ENCODE measurements at places on chromosomes 2 and 18.

- DNase-seq = no peak
Observed at GRCh38 chr18:58947136-58947732, 82.6 kb downstream of the ZNF532 start.

DNA sequence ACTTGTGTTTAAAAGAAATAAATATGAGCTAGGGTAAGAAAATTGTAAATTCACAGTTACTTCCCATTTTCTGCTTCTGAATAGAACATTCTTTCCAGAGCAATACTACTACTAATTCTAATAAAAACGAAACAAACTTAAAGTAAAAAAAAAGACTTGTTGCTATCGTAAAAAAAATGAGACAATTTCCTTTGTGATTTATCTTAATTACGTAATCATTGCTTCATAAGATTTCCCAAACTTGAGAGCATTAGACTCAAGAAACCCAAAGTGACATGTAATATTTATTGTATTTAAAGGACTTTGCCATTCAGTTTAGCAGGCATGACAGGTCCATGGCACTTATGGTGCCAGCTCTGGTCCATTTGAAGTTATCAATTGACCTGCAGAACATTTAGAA, 153.8 kb downstream of the AQP4 start:
- no peak for DNase-seq

GRCh38 chr2:26164231-26164630, 8.7 kb upstream of the GAREM2 start:
- DNase-seq = no peak

DNA sequence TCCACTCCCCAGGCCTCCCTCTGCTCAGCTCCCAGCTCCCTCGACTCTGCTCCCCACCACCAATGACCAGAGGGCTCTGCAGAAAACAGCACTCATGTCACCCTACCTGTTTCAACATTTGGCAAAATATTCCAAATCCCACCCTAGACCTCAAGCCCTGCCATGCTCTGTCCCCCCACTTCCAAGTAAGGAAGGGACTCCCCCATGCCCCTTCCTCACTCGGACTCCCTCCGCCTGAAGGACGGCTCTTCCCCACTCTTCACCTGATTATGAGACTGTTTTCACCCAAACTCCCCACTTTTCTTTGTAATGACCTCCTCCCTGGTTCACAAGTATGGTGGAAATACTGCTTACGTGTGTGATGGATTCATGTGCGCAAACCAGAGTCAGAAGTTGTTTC, 208.4 kb downstream of the MGAT5 start:
- no peak for DNase-seq

- DNase-seq = no peak
Observed at GRCh38 chr2:98441706-98442450, 2.8 kb upstream of the INPP4A start.

DNA sequence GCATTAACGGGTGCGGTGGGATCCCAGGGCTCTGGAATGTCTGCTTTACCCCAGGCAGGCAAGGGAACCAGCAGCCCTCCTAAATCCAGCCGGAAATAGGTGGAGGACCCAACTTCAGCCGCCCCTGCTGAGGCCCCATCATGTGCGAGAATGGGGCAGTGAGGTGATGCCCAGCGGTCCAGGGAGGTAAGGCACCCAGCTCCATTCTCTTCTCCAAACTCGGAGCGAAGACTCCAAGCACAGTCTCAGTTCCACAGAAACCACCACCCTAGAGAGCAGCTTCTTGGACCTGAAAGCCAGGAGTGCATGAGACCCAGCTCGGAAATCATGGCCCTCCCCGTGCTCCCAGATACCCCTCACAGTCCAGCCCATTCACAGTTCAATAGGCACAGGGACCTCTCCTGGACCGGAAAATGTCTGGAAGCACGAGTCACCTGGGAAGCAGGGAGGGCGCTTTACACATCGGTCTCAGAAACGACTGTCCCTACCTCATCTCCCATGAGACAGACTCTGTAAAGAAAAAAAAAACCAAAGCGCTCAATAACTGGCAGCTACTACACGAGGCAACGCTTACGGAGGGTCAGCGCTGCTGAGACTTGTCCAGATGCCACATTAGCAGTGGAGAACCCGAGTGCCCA, 2.0 kb downstream of the SDC1 start:
- no peak for DNase-seq

DNA sequence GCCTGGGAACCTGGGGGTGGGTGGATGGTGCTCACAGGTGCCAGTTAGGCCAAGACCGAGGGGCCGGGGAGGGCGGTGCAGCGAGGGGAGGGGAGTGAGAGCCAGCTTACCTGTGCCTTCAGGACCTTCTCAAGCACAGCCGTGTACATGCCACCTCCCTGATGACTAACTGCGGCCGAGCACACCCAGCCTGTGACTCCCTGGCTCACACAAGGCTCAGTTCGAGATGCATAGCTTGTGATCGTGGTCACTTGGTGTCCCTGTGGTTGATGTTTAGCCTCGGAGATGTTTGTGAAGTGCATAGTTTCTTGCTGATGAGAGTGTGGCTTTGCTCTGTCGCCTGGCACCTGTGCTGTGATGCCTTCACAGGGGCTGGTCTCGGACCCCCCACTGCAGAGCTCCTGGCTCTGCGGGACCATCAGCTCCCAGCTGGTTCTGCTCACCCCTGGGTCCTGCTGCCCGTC, 84.5 kb upstream of the ODC1 start:
- DNase-seq = no peak

DNA sequence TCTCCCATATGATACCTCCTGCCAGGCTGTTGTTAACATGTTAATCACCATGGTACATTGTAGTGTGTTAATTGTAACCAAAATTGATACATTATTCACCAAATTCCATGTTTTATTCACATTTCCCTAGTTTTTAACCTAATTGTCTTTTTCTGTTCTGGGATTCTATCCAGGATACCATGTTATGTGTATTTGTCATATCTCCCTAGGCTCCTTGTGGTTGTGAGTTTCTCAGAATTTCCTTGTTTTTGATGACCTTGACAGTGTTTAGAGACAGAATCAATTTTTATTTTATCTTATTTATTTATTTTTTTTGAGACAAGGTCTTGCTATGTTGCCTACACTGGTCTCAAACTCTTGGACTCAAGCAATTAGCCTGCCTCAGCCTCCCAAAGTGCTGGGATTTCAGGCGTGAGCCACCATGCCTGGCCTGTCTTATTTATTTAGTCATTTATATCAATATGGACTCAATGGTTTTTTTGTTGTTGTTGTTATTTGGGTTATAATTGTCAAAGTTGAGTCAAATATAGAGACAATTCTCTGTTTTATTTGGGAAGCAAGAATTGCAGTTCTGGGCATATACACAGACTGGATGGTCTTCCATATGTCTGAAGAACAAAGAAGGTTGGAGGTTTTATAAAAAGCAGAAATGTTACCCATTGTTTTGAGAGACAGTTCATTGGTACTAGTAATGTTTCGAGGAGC, 42.6 kb downstream of the INPP4A start:
- no peak for DNase-seq

GRCh38 chr2:39657287-39657937, 8.3 kb upstream of the TMEM178A start:
- no peak for DNase-seq

- DNase-seq = no peak
Observed at GRCh38 chr2:58052978-58053377, 6.4 kb downstream of the VRK2 start.

DNA sequence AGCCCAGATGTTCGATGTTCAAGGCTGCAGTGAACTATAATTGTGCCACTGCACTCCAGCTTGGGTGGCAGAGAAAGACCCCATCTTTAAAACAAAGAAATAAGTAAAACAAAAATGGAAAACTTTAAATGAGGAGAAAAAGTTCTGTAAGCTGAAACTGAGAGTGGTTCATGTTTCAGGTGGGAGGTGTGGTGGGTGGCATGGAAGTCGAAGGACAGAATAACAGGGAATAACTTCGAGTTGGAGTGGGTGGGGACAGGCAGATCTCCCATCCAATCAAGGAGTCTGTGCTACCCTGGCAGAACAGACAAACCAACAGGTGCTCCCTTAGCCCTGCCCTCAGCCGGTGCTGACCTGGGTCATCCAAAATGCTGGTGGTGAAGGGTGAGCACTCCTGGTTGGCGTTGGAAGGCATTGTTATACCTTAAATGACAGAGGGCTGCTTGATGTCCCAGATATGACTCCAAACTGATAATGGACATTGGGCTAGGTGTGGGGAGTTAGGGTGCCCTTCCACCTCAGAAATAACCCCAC, 328.4 kb downstream of the DYSF start:
- no peak for DNase-seq

DNA sequence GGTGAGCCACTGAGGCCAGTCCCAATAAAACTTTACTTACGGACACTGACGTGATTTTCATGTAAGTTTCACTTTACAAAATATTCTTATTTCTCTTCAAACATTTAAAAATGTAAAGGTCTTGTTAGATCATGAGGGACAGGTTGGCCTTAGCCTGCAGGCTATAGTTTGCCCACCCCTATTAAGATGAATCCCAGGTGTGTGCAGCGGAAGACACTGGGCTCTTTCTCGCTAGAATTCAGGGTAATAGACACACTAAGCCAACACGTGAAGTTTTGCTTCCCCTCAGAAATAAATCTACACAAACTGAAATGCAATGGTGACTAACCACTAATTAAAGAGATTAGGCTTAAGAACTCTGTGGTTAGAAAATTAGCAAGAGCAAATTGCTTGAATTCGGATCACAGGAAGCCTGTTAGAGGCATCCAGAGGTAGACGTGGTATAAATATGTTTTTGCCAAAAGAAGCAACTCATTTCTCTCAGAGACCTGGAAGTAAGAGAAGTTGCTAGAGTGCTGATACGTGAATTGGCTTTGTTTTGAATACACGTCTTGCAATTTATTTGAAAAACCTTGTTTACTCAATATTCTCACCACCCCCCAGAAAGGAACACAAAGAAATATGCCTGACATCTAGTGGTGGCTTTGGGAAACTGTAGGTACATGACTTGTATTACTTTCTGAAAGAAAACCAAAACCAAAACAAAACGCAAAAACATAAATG, 151.6 kb downstream of the DTNB start:
- DNase-seq = no peak

DNA sequence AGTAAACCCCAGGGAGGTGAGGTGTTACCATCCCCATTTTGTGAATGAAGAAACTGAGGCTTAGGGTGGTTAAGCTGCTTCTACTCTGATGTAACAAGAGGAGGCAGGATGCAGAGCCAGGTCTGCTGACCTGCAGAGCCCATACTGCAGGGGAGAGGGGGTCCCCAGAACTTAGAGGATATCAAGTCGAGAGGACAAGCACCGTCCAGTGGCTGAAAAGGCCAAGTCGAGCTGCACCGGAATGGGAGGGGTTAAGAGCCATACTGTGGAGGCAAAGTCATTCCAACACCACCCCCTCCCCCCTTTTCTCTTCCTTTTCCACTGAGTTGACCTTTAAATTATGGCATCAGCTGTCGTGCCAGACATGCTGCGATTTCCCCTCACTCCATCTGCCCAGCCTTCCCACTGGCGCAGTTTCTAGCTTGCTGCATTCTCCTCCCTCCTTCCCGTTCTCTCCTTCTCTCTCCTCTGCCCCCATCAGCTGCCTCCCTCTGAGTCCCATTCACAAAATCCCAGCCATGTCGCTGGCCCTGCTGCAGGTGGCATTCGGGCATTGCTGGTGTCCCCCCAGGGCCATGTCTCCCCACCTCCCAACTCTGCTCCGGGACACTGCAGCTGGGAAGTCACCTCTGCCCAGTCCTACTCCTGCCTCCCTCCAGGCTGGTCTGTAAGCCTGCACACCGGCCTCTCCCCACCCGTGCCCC, 346.9 kb downstream of the DYSF start:
- DNase-seq = no peak

DNA sequence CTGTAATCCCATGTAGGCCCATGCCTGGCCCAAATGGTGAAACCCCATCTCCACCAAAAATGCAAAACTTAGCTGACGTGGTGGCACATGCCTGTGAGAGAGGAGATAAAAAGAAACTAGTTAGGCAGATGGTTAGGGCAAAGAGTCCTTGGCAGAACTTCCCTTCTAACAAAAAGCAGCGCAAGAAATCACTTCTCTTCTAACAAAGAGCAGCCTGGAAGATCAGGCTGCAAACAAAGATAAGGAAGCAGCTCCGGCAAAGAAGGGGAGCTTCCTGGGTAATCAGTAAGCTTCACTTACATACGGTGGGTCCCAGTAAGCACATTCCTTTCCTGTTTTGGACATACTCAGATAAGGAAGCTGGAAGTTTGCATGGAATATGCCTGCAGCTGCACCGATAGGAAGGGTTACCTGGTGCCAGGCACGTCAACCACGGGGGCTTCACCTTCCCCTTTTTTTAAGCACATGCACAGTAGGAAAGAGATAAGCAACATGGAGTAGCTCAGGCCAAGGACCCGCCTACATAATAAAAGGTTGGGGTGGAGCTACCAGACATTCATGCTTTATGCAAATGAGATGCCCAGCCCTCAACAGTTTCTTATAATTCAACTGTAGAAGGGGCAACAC, 61.0 kb upstream of the SLC25A52 start:
- no peak for DNase-seq

- no peak for DNase-seq
Observed at GRCh38 chr2:86570059-86570458, 6.8 kb upstream of the CHMP3 start.

DNA sequence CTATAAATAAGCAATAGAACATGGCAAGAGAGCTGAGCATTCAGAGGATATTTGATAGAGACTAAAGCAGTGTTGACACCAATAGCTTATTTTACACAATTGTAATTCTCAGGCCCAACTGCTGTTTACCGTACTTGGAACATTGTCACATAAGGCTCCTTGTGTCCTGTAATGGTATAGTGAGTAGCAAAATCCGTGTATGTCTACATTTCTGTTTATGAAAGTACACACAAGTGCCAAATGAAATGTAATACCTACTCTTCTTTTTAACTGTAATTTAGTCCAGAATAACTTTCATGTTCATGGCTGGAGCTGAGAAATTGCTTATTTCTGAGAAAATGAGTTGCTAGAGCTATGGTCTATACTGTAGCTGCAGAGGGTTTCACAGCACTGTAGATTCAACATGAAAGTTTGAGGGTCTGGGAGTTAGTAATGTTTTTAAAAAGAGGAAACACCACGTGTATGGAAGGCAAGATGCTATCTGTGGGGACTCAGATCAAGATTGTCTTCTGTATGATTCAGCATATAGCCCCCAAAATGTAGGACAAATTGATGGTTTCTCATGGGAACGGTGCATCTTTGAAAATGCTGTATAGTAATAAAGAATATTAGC, 110.2 kb upstream of the NOSTRIN start:
- no peak for DNase-seq

GRCh38 chr2:197600306-197600705, 75.1 kb downstream of the RFTN2 start:
- no peak for DNase-seq

- DNase-seq = no peak
Observed at GRCh38 chr2:64210816-64211215, 66.6 kb upstream of the PELI1 start.

DNA sequence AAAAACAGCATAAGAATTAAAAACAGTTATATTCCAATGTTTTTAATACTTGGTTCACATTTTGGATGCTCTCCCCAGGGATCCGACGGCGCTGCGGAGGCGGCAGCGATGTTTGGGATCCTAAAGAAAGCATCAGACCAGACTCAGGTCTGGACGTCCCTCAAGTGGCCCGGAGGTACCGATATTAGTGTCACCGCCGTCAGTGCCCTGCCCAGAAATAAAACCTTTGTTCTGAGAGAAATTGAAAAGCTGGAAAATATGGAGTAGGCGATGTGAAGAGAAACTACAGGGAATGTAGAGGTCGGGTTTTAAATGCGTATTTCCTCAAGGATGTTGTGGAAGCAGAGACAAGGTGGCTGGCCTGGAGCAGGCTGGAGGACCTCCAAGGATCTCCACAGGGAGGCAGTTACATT, 683 bp upstream of the TBC1D8 start:
- no peak for DNase-seq
